ENCODE measurements at places on chromosomes 11 and 22.

DNA sequence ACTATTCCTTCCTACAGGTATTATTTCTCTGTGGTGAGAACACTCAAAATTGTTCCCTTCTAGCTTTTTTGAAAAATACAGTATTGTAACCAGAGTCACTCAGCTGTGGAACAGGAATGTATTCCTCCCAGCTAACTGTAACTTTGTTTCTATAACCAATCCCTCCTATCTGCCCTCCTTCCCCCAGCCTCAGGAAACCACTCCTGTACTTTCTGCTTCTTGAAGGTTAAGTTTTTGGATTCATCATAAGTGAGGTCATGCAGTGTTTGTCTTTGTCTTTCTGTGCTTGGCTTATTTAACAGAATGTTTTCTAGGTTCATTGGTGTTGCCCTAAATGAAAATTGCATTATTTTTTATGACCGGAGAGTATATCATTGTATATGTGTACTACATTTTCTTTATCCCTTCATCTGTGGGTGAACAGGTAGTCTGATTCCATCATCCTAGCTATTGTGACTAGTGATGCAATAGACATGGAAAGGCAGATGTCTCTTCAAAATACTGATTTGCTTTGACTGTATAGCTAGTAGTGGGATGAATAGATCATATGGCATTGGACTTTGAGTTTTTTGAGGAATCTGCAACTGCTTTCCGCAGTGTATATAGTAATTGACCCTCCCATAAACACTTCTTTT lies 112.9 kb upstream of the GRK3 start:
- no peak for DNase-seq

- DNase-seq = no peak
These were observed 3.9 kb downstream of the OR51B4 start for GRCh38 chr11:5297721-5298323.

- no peak for DNase-seq
These were observed 1491.2 kb downstream of the BRD1 start for GRCh38 chr22:48336339-48337060.

DNA sequence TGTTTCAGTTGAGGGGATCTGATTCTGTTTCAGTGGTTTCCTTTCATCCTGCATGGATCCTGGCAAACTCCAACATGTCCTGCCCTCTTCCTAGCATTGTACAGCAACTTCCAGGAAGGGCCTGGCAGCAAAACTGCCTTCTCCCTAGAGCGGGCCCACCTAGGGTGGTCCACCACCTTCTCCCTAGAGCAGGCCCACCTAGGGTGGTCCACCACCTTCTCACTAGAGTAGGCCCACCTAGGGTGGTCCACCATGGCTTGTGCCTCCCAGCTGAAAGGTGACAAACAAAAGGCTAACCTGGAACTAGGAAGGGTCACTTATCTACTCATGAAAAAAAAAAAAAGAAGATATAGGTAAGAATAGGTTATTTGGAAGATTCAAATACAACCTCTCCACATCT lies 92.2 kb downstream of the NTM start:
- DNase-seq = no peak

DNA sequence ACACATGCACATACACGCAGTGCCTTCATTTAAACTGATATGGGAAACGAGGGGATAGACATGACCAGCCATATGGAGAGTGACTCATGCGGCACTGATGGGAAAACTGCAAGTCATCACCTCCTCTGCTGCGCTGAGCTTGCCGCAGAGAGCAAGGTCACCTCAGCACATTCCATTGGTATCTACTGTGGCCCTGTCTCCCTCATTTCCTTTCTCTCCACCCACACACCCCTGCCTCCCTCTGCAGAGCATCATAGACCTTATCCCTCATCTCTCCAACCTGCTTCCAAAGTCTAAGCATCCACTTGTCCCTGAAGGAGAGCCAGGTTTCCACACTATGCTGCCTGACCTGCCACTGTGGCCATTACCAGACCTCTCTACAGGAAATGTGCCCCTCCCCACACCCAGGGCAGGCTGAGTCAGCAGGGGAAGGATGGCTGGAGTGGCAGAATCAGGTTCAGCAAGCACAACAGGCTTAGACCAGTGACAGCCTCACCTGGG lies 116.9 kb upstream of the SNX19 start:
- DNase-seq = peak; percentile 16

- no peak for DNase-seq
These were observed 521.2 kb downstream of the KCNA4 start for GRCh38 chr11:29495676-29496075.

Measured in T1000 (cell line).